ENCODE measurements at places on chromosomes 6 and 20.

DNA sequence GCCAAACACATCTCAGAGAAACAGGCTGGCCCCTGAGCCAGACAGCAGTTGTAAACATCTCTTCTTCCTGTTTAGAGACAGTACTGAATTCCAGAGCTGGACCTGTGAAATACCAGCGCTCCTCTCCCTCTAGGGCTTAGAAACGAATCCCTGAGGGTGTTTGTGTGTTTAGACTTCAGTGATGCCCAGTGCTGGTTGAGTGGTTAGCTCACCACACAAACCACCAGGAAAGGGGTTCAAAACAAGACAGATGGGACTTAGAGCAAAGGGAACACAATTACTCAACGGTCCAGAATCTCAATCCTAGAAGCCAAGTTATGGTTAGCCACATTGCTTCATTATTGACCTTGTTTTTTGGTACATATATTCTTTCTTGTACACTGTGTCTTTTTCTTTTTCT lies 108.7 kb upstream of the TMEM170B start:
- no peak for DNase-seq

DNA sequence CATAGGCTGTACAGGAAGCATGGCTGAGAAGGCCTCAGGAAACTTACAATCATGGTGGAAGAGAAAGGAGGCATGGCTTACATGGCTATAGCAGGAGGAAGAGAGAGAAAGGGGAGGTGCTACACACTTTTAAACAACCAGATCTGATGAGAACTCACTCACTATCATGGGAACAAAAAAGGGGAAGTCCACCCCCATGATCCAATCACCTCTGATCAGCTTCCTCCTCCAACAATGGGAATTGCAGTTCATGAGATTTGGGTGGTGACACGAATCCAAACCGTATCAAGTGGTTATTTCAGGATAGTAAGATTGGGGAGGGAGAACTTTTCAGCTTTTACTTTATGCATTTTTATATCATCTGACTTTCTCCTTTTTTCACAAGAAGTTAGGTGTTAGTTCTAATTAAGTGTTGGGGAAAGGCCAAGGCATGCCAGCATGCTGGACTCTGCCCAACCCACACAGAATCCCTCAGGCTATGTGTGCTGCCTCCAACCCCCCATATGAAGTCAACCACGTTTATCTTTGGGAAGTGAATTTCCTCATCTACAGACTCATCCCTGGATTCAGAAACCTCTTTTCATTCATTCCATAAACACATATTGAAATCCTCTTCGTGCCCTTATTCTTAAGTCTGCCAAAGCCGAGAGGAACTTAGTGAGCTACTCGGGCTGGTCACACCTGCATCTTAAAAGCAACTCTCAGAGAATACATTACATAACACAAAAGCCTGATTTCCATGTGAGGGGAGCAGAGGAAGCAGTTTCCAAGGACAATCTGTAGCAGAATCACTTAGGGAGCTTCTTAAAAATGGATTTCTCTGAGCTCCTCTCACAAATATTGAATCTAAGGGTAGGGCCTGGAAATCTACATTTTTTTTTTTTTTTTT lies 16.7 kb upstream of the CLIC5 start:
- DNase-seq = no peak

GRCh38 chr6:161922631-161923119 lies 648.8 kb upstream of the AGPAT4 start:
- DNase-seq = no peak

DNA sequence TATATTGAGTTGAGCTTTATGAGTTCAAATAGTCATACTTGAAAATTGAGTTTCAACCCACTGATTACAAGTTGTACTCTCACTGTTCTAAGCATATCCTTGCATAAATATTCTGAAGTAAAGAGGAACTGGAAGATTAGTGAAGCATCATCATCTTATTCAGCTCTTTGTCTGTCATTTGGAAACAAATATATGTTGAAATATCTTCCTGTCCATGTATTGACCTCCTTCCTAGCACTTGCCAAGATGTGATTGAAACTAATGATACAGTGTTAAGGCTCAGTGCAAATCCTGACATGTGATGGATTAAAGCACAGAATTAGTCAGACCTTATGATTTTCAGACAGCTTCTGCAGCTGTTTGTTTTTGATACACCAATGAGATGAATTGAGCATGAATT lies 434.3 kb downstream of the TBC1D32 start:
- no peak for DNase-seq

DNA sequence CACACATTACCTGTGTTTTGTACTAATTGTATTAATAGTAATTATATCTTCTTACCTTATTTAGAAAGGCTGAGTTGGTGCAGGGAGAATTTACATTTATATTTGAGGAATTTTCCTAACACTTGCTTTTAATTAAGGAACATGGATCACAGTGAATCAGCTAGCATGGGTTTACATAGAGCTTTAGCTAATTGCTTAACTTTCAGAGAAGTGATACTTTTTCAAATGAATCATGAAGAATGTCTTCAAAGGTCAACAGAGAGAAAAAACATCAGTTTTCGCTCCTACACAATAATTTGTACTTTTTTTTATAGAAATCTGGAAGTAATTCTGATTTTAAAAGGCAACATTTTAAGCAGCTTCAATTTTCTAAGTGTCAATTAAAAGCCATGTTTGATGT lies 195.0 kb upstream of the HEY2 start:
- no peak for DNase-seq

GRCh38 chr6:160431226-160431625 lies 83.0 kb downstream of the SLC22A3 start:
- no peak for DNase-seq

GRCh38 chr6:111258615-111259088 lies 171.3 kb downstream of the SLC16A10 start:
- no peak for DNase-seq

DNA sequence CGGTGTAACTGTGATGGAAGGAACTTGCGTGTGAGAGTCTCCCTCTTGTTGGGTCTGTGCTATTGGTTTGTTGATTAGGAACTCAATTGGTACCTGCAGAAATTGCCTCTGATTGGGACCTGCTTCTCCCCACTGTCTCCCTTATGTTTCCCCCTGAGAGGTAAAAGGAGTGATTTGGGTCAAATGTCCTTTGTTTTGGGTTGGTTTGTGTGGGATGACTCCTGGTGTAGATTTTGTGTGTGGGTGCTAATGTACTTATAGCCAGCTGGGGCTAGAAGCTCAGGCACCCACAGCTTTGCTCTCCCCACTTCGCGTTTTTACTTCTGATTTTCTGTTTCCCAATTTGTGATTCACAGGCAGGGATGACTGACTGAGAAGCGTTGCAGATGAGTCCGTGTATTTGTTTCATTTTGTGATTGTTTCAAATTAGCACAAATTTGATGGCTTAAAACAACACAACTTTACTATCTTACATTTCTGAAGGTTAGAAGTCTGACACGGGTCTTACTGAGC lies 79.1 kb downstream of the UTRN start:
- DNase-seq = no peak

- DNase-seq = no peak
These were observed 175.4 kb downstream of the TBC1D32 start for GRCh38 chr6:121158891-121159290.

- DNase-seq = no peak
These were observed 72.4 kb downstream of the FGD2 start for GRCh38 chr6:37077905-37078296.

- DNase-seq = no peak
These were observed 167.5 kb upstream of the PMEPA1 start for GRCh38 chr20:57877131-57877824.

GRCh38 chr6:5422321-5422915 lies 161.1 kb downstream of the FARS2 start:
- DNase-seq = no peak

DNA sequence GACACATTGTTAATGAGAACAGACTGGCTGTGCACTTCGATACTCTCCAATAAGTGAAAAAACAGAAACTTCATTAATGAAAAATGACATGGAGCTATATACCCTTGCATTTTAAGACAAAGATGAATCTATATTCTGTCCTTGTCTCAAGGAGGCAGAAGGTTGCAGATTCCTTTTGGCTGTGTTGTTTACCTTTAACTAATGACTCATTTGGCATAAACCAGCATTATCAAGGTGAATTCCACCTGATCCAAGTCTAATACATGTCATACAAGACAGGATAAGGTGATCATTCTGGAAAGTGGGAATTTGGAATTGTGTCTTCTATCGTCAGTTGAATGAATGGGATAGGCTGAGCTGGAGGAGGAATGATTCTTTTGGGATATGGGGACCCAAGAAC lies 192.9 kb downstream of the PLCB4 start:
- DNase-seq = no peak

- DNase-seq = no peak
These were observed 27.9 kb upstream of the CD93 start for GRCh38 chr20:23114018-23114417.

- no peak for DNase-seq
These were observed 29.3 kb downstream of the ARHGAP18 start for GRCh38 chr6:129680633-129681032.

DNA sequence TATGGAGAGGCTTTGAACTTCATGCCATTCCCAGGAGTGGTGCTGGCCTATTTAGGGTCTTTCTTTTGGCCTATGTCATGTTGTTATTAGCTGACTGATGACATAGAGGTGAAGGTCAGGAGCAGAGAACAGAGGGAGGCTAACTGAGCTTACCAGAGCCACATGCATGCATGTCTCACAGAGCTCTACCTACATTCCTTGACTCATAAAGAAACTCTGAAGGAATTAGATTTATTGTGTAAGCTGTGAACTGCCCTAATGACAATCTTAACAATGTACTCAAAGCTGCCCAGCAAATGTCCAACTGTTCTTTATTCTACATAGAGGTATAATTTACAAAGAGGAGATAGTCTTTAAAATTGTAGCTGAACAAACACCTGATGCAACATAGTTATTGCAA lies 192.7 kb upstream of the CNR1 start:
- no peak for DNase-seq

GRCh38 chr6:108707328-108707976 lies 140.8 kb upstream of the ARMC2 start:
- no peak for DNase-seq

GRCh38 chr20:1952737-1953530 lies 40.9 kb downstream of the PDYN start:
- no peak for DNase-seq

GRCh38 chr20:51463560-51463959 lies 79.0 kb downstream of the NFATC2 start:
- DNase-seq = no peak

- DNase-seq = no peak
These were observed 1.0 kb downstream of the SLC32A1 start for GRCh38 chr20:38725148-38725901.

DNA sequence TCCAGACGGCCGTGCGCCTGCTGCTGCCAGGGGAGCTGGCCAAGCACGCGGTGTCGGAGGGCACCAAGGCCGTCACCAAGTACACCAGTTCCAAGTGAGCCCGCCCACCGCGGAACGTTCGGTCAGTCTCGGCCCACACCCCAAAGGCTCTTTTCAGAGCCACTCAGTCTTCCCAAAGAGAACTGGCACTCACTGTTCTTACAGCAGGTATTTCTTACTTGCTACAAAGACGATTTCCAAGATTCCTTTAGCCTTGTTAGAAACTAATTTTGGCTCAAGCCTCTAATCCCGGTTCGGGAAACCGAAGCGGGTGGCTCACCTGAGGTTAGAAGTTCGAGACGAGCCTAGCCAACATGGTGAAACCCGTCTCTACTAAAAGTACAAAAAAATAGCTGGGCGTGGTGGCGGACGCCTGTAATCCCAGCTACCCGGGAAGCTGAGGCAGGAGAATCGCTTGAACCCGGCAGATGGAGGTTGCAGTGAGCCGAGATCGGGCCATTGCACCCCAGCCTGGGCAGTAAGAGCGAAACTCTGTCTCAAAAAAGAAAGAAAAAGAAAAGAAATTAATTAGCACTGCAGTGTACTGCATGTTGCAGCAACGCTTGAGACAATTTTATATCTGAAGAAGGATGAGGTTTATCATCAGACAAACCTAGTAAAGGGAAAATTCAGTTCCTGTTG lies 73.1 kb downstream of the OR2B2 start:
- DNase-seq = no peak

DNA sequence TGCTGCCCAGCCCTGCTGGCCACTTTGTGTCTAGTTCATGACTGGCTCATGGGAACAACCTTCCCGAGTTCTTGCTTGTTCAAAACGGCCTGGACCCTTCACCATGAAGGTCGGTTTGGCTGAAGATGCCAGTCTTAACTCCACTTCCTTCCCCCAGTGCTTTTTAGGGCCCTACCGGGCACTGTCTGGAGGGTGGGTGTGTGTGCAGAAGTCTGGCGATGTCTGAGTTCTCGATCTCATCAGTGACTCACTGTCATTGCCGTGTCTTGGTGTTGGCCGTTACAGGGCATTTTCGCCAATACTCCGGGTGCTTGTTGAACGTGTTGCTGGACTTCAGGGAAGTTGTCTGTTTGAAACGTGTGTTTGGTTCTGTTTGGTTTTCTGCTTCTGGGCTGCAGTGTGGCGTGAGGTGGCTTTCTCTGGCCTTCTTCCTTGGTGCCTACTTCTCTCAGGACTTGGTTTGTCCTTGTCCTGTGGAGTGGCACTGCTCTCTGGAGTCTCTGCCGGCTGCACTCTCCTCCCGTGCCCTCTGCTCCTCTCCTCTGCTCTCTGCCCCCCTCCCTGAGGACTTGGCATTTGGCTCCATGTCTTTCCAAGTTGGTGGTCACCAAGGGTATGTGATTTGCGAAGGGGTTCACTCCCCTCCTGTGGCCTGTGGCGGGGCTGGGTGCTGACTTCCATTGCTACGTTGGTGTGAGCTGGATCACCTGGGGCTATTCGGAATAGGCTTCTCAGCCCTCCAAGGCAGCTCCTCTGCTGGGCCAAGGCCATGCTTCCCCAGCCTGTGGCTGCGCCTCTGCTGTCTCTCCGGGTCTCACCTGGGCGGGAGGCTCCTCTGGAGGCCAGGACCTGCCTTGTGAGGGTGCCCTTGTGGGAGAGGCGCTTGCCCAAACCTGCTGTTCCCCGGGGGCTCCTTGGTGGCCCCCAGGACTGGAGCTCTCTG lies 38.2 kb downstream of the PYGB start:
- no peak for DNase-seq

DNA sequence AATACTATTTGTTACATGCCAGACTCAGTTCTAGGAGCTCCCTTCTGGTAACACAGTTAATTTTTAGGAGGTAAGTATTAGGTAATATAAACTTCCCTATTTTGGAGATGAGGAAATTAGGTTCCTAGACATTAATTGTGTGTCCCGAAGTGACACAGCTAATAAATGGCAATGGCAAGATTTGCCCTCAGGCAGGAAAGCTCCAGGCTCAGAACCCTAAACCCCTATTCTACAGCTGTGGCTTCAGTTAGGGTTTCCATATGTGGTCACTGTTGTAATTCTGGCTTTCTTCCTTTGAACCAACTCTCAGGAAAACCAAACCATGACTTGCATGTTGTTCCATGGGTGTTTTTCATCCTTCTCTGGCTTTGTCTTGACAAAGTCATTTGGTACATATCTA lies 188.2 kb downstream of the PLCB1 start:
- no peak for DNase-seq
